ENCODE measurements at places on chromosomes 4 and X. TPM values are rescaled to one million over a fixed set of nuclear protein-coding genes. Genes with fewer than 3 reads are reported as not detected.

DNA sequence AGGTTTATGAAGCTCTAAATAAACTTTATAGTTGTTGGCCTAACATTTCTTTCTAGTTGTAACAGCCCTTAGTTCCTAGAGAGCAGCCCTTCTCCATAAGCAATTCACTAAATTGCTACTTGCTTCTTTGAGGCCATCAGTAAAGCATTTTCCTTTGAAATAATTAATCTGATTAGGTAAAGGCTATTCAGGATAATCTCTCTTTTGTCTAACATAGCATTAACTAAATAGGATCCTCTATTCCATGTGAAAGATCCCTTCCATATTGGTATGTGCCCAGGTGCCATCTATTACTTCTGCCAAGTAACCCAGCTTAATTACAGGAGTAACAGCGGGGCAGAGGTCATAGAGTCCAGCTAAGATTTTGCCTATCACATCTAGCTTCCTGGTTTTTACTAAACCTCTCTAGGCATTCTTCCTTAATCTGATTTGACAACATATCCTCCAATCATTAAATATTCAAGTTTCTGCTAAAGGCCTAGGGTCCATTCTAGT, 1408.0 kb downstream of the PCDH18 start:
- DNase-seq, result no peak

Gene DAPP1
- not detected for total RNA-seq

GRCh38 chr4:80268936-80269335, 2.5 kb downstream of the FGF5 start:
- peak; percentile 21 for DNase-seq

Gene FOXR2
- not detected for total RNA-seq

DNA sequence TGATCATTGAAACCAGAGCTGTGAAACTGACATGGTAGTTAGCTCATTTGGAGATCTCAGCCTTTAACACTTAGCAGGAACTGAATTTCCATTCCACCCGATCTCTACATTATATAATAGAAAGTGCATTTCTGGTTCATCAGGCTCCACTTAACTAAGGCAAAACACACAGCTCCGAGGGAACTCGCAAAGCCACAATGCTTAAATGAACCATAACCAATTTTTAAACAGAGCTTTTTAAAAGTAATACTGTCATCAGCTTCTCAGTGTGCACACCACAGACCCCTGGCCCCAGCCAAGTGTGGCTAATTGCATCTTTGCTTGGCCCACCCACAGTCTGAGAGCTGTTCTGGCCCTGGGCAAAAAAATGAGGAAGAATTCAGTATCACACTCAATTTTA, 66.1 kb downstream of the DCHS2 start:
- DNase-seq, result no peak

Gene F11
- not detected for total RNA-seq

Gene RHOH
- not detected for total RNA-seq

DNA sequence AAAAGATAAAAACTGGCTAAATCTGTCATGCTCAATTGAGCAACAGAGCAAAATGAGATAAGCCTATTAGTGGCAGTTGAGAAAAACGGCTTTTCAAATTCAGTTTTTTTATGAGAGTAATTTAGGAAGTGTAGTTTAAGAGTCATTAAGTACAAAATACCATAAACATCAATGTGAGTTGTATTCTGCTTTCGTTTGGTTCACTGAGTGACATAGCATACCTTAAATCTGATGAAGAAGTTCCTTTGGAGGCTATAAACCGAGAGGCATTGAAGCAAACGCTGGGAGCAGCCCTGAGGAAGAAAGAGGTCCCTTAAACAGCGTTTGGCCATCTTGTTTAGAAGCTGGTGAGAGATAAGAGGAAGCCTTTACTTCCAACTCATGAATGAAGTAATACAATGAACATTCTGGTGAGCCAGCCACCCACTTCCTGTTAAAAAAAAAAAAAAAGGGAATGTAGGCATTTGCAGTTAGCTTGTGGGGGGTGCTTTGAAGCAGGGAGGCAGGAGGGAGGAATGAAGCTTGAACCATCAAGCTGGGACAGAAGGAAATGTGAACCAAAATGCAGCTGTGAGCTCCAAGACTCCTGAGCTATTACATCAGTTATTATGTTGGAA, 132.3 kb downstream of the ZNF330 start:
- DNase-seq, result no peak

DNA sequence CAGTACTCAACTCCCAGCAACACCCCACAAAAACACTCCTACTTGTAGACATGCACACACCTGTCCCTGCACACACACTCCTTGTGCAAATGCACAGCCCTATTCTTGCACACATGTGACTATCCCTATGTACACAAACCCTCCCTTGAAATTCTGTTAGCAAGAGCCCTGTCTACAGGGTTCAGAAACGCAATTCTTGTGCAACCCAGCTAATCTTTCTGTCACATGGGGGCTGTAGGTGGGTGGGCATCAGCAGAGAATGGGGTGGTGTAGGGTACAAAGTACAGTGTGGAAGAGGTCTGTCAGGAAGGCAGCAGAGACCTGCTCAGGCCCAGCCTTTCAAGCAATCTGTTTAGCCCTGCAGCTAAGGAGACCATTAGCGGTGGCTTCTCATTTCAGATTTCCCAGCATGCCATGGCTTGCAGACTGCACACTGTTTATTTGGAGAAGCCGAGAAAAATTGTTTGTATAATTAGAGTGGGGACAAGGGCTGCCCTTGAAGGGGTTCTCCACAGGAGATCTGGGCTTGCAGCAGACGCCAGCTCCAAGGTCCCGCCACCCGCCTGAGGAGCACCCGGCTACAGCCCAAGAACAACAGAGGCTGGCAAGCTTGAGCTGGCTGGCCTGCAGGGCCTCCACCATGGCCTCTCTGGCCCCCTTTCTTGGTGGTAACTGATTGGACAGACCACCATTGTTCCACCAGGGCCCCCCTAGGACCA, 144.0 kb upstream of the PJA1 start:
- no peak for DNase-seq

Gene CXCL5
- total RNA-seq, result 0.22 TPM

- no peak for DNase-seq
Measured at GRCh38 chr4:155961575-155961974, 7.9 kb upstream of the CTSO start.

DNA sequence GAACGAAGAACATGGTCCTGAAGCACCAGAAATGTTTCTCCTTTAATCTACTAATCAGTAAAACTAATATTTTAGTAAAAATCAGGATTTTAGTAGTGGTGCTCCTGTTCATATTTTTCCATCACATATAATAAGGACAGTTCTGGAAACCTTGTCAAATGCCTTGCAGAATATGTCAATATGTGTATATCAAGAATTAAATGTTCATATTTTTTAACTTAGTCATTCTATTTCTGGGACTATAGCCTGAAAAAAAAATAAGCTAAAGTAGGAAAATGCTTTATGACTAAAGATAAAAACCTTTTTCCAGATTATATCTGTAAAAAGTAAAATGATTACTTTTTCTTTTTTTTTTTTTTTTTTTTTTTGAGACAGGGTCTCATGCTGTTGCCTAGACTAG, 65.1 kb downstream of the MAB21L2 start:
- no peak for DNase-seq

Gene TACC3
- total RNA-seq, result 15.9 TPM

DNA sequence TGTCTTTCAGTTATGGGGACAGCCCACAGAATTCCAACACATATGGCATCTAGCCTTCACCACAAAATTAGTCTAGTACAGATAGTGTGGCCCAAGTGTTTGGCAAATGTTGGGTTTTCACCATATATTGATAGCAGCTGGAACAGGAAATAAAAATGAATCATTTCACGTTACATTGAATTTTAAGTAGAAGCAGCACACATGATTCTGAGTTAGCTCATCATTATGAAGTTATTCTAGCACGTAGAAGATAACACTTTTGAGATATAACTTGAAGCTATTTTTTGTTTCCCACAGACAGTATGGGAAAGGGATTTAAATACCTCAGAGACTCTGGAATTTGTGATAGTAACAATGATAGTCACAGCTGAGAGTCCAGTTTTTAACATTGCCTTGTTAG, 118.7 kb downstream of the FAT4 start:
- DNase-seq, result no peak

Gene IDUA
- total RNA-seq, result 53.0 TPM

- no peak for DNase-seq
Measured at GRCh38 chr4:105632599-105632998, 75.9 kb downstream of the INTS12 start.

DNA sequence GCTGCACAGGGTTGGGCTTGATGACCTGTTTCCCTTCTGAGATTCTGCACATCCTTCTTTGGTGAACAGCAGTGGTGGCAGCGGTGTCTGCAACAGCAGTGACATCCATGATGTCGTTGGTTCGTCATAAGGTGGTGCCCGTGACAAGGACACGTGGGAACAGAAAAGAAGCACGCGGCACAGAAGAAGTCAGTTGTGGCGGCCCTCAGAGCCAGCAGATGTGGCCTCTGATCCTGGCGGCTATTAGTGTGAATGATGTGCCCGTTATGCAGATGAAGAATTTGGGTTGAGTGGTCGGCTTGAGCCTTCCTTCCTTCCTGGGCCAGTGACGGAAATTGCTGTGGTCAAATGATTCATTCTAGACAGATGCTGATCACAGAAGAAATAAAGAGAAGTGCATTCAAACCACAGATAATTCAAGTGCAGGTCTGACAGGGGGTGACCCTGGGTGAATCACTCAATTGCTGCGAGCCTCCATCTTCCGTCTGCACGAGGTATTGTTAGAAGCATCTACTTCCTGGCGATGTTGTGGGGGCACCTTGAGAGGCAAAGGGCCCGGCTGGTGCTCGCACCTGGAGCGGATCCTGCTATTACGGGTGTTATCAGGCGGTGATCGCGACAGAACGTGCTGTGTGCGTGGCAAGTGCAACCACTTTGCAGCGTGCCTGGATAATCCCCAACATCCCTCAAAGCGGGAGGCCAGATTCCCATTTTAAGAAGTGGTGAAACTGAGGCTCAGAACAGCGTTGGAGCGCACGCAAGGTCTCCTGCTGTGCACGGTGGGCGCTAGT, 215.2 kb upstream of the PSAPL1 start:
- DNase-seq, result peak; percentile 71

DNA sequence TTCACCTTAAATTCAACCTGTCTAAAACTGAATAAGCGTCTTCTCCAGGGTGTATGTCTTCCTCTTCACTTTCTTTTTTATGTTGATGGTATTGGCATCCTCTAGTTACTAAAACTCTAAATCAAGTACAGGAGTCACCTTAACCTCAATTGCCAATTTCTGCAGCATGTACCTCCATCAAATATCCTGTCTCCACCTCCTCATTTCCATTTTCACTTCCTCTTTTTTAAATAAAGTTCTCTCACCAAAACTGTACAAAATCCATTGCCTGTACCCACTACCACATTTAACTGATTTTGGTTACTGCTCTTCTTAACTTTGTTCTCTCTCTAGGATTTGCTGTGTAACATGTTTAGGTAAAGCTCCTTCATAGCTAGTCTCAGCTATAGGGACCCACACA, 9.2 kb upstream of the NPFFR2 start:
- no peak for DNase-seq

Gene DDX53
- not detected for total RNA-seq

- DNase-seq, result no peak
Measured at GRCh38 chrX:136176399-136176825, 29.1 kb downstream of the FHL1 start.

Gene AREG
- not detected for total RNA-seq

GRCh38 chrX:10615931-10616774, 4.2 kb downstream of the MID1 start:
- DNase-seq, result no peak

Gene FAM184B
- not detected for total RNA-seq

GRCh38 chr4:25870081-25870480, 7.3 kb upstream of the SEL1L3 start:
- DNase-seq, result no peak

DNA sequence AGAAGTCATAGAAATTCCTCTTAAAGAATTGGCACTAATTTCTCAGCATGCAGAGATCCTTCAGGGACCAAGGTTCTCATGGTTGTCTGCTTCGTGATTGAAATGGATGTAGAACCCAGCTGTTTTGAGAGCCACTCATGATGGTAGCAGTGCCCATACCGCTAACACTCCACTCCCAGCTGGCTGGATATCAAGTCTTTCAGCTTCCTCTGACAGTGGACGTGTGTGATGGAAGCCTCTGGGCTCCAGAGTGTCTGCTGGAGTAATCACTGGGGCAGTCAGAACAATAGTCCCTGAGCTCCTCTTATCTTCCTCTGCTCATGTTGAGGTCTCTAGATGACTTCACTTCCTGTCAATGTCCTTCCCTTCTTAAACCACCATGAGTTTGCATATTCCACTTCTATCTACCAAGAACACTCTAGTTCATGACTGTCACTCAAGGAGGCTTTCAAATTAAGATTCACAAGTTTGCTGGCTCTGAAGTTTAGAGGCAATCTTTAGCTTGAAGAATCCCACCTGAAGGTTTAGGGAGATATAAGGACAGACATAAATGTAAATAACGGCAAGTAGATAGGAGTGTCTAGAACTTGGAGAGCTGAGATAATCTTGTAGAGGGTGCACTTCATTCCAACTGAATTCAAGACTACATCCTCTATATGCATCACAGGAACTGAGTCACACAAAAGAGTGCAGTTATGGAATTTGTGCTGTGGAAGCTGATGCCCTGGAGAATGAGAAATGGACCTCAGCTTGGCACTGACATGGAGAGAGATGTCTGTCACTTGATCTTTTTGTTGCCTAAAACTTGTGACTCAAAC, 64.5 kb upstream of the WDR1 start:
- no peak for DNase-seq

- no peak for DNase-seq
Measured at GRCh38 chr4:82381661-82382296, 8.0 kb upstream of the HNRNPD start.

GRCh38 chr4:76943129-76943620, 6.4 kb upstream of the SEPTIN11 start:
- no peak for DNase-seq

Gene PDCL2
- total RNA-seq, result not detected

DNA sequence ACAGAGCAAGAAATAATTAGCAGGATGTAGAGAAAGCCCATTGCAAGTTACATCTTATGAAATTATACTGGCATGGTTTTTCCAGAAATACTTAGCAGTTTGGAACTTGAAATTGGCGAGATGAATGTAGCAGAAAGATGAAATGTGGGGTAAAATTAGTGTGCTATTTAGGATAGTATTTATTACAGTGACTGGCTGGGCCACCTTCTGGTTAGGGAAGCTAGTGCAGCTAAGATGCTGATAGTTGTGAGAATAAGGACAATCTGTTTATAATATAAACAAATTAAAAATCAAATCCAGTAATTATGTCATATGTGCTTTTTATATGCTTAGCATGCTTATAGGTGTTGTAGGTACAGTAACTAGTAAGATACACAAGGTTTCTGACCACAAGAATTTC, 74.8 kb downstream of the IL15 start:
- DNase-seq, result no peak

Measured in chondrocyte (in vitro differentiated cells).